ENCODE measurements at places on chromosomes 3 and 15. TPM values are rescaled to one million over a fixed set of nuclear protein-coding genes. Genes with fewer than 3 reads are reported as not detected.

The ARHGAP11A gene
- total RNA-seq = 122 TPM

The ARGFX gene
- total RNA-seq = not detected

The CCDC39 gene
- not detected for total RNA-seq

The SLC24A5 gene
- total RNA-seq = not detected

The CPA3 gene
- total RNA-seq = not detected

The VIPR1 gene
- total RNA-seq = 5.9 TPM

The MME gene
- not detected for total RNA-seq

The CHAC1 gene
- 21.6 TPM for total RNA-seq

The GOLGA8K gene
- total RNA-seq = not detected

The P3H2 gene
- not detected for total RNA-seq

The AGTR1 gene
- total RNA-seq = not detected

The RASGRF1 gene
- total RNA-seq = not detected

The SEMA6D gene
- total RNA-seq = not detected

The PPP1R14D gene
- not detected for total RNA-seq

The GHSR gene
- not detected for total RNA-seq

The EFL1 gene
- 28.1 TPM for total RNA-seq

The SLC9A9 gene
- total RNA-seq = 1.3 TPM

The MINAR1 gene
- 0.29 TPM for total RNA-seq

The LYZL4 gene
- not detected for total RNA-seq

The NRG4 gene
- total RNA-seq = not detected

The CCR8 gene
- total RNA-seq = 0.48 TPM

The MYLK gene
- total RNA-seq = 0.17 TPM

The UBAP1L gene
- 2.4 TPM for total RNA-seq

The VGLL3 gene
- not detected for total RNA-seq

The SLITRK3 gene
- not detected for total RNA-seq

The STRIT1 gene
- total RNA-seq = not detected

The KLF15 gene
- total RNA-seq = 0.40 TPM

The GOLGA6D gene
- total RNA-seq = 0.12 TPM

The TUSC7 gene
- not detected for total RNA-seq

The CAMK2N2 gene
- total RNA-seq = 0.21 TPM

The MESP2 gene
- total RNA-seq = not detected

The SEMA7A gene
- 65.9 TPM for total RNA-seq

The B3GALNT1 gene
- total RNA-seq = 1.6 TPM

The INSYN1 gene
- not detected for total RNA-seq

The IL5RA gene
- total RNA-seq = 0.15 TPM

The GPR149 gene
- not detected for total RNA-seq

The SAMD7 gene
- total RNA-seq = not detected

The ZNF106 gene
- 47.1 TPM for total RNA-seq

The CYP1A1 gene
- total RNA-seq = 0.64 TPM

The GOLGA8Q gene
- total RNA-seq = 0.33 TPM

The RPL39L gene
- total RNA-seq = 25.2 TPM

The ANO10 gene
- total RNA-seq = 8.5 TPM

The SYNPR gene
- total RNA-seq = not detected

The COMMD4 gene
- 87.8 TPM for total RNA-seq

The ZNF774 gene
- total RNA-seq = 1.1 TPM

The EXD1 gene
- total RNA-seq = not detected

The GRAMD2A gene
- not detected for total RNA-seq

The RPN1 gene
- total RNA-seq = 168 TPM

The SPATA12 gene
- not detected for total RNA-seq

The SIDT1 gene
- 11.3 TPM for total RNA-seq

The LTF gene
- not detected for total RNA-seq

All from activated CD4-positive, alpha-beta memory T cell treated with anti-CD3 and anti-CD28 coated beads for 36 hours (primary cell).